ENCODE measurements at places on chromosomes 11 and 22. TPM values are rescaled to one million over a fixed set of nuclear protein-coding genes. Genes with fewer than 3 reads are reported as not detected.

OR51E2 gene
- total RNA-seq = not detected

SLC22A24 gene
- not detected for total RNA-seq

SERHL2 gene
- 3.4 TPM for total RNA-seq

DCHS1 gene
- 45.8 TPM for total RNA-seq

H19 gene
- total RNA-seq = 316 TPM

DNA sequence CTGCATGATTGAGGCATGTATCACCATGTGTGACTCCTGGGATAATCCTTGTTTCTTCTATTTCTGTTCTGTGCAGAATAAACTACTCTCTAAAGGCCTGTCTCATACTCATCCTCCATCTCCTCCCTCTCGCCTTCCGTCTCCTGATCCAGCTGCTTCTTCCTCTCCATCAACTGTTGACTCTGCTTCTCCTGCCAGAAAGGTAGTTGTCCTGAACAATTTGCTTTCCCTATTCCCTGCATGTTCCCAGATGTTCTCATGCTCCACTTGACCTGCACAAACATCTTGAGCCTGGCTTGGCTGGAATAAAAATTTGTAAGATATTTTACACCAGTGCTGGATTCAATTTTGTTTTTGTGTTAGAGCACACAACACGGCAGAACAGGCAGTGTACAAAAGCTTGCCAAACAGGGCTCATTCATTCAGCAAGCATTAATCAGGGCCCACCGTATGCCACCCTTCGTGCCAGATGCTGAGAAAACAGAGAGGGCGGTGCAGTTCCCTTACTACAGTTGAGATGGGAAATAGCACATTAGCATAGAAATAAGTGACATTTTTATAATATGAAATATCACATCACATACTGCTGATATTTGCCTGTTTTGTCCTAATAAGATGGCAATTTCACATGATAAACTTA is 133.3 kb upstream of the PARVA start:
- no peak overlapping the region for H3K4me3 ChIP-seq
- no peak overlapping the region for H3K27ac ChIP-seq
- H3K36me3 ChIP-seq = peaks cover 60% of the 10 kb centered on the region
- H3K27me3 ChIP-seq = no peaks in the 10 kb centered on the region
- H3K4me1 ChIP-seq = peaks cover 11% of the 10 kb centered on the region

DNA sequence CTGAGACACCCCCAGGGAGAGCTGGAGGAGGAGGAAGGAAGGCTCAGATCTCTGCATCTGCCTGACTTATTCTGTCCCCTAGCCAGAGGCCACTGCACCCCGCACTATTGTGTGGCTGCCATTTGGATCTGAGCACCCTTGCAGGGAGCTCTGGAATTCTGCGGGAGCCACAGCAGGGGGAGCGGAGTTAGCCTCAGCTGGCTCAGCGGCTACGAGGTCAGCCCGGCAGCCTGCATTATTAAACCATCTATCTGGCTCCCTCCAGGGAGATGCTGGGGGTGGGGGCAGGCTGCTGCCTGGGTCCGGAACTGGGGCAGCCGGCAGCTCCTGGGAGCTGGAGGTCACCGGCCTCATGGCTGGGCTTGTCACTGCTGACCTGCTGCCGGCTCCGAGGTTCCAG is 6.5 kb upstream of the ELFN2 start:
- peaks cover 20% of the 10 kb centered on the region for H3K27me3 ChIP-seq
- no peaks in the 10 kb centered on the region for H3K4me1 ChIP-seq
- H3K4me3 ChIP-seq = no peak overlapping the region
- H3K27ac ChIP-seq = no peak overlapping the region
- H3K36me3 ChIP-seq = no peaks in the 10 kb centered on the region
